ENCODE measurements at places on chromosomes 11 and 22. TPM values are rescaled to one million over a fixed set of nuclear protein-coding genes. Genes with fewer than 3 reads are reported as not detected.

The P2RX6 gene
- not detected for total RNA-seq

The CCS gene
- 37.9 TPM for total RNA-seq

The KRTAP5-11 gene
- total RNA-seq, result not detected

The EFCAB6 gene
- 0.94 TPM for total RNA-seq

The CRYBA4 gene
- not detected for total RNA-seq

The RAD9A gene
- 73.4 TPM for total RNA-seq

The RAPSN gene
- total RNA-seq, result not detected

- no peak for DNase-seq
Measured at GRCh38 chr11:40306938-40307548, 1152.4 kb downstream of the LRRC4C start.

DNA sequence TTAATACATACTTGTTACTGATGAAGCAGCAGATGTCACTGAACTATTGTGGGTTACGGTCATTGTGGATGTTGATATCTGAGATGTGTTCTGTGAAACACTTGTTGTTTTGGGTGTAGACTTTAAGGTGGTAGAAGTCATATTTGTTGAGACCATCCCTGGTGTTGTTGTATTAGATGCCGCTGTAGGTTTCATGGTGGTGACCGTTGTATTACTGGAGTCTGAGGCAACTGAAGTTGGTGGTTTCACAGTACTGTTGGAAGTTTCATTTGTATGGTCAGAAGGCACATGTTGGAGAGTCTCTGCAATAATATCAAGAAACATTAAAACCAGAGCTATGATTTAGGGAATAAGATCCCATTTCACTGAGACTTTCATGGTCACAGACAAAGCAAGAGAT, 50.7 kb downstream of the TMEM123 start:
- no peak for DNase-seq

GRCh38 chr11:111298413-111299100, at the start of gene POU2AF3:
TSS of gene POU2AF3 (plus strand) at chr11:111298546. CDS start at chr11:111298582, 36 bp downstream.
- peak; percentile 50 for DNase-seq

DNA sequence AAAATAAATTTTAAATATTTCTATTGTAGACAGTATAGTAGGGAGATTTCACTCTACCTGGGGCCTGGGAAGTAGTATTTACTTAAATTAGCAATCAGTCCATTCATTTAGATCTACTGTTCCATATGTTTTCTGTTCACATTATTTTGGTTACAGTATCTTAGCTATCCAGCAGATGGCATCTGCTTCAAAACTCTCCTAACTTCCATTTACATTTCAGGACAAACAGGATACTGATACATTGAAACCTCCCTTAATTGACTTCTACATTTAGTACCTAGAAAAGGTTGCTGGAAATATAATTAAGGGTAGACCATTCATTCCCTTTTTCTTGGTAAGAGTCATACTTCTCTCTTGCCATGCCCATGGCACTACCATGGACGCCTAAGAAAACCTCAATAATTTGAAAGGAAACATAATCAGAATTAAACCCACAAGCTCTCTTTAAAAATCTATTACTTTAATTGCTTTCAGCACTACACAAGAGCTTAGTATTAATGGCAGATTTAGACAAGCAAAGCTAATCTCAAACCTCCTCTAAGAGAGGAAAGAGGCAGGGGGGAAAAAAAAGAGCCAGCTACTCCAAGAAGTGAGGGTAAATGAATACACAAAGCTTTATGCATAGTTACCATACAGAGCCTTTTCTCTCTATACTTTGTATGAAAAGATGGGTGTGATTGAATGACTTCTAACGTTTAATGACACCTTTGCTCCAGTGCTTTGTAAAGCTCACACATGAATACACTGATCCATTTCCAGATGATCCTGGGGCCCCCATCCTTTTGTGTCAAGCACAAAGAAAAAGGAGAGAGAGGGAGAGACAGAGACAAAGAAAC, 131.2 kb upstream of the MTMR2 start:
- DNase-seq, result no peak

DNA sequence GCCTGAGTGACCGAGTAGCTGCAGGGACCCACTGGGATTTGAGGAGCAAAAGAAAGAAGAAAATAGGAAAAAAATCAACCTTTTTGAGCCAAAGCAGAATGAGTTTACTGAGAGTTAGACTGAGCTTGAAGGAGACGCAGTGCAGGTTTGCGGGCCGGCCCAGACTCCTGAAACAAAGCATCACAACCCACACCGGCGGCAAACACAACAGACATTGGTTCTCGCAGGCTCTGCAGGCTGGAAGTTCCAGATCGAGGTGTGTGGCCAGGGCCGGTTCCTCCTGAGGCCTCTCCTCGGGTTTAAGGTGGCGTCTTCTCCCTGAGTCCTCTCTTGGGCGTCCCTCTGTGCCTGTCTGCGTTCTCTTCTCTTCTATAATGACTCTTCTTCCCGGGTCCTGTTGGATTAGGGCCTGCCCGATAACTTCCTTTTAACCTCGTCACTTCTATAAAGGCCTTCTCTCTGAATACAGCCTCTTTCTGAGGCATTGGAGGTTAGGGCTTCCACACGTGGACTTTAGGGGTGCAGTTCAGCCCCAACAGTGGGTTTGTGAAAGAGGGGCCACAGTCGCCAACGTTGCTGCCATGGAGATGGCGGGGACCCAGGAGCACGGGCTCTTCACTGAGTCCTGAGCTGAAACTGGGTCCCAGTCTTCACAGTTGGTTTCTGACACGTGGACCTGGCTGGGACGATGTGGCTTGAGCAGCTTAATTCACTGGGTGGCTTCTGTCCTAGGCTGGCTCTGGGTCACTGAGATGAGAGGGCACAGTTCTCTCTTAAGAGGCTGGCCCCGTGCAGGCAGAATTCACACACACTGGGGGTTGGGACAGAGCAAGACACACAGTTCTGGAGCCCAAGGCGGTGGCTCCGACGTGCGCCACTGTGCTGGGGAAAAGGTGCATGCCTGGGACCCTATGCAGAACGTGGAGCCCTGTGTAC, 1047.7 kb downstream of the BRD1 start:
- DNase-seq, result peak; percentile 12

GRCh38 chr11:130904380-130904779, 11.9 kb downstream of the SNX19 start:
- DNase-seq, result no peak

GRCh38 chr11:69696749-69697468, 6.9 kb downstream of the FGF19 start:
- no peak for DNase-seq

DNA sequence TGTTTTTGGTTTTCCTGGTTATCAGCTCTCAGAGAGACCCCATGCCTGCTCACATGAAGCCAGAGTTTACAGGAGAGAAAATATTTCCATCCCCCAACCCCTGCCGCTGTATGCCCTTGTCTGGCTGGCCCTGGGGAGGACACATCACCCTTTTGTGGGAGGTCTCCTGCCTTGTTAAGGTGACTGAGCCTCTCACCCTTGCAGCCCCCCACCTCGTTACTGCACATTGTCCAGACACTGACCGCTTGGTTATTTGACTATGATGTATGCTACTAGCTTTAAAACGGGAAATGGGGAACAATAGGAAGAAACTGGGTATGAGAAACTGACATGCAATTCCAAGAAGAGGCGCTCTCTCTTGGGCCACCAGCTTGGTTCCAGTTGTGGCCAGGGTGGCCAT, 51.1 kb upstream of the RFPL3 start:
- no peak for DNase-seq

DNA sequence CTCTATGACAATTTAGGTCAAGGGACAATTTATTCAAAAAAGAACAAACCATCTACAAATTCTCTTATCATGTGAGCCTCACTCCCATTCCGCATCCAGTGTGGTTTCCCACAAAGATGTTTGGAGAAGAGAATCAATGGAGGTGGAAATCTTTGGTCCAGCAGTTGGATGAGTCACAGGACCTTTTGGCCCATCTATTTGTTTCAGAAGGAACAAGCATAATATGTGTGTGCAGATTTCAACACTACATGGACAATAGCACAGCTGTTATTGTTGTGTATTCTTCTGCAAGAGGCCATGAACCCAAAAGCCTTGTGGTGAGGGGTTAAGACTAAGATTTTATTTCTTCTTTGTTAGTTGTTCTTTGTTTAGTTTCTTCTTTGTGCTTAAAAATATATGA, 61.6 kb downstream of the OR10A6 start:
- no peak for DNase-seq

GRCh38 chr11:16737818-16738192, 642 bp upstream of the C11orf58 start:
- DNase-seq, result no peak

- no peak for DNase-seq
Measured at GRCh38 chr11:68792400-68792966, 41.2 kb upstream of the TESMIN start.

GRCh38 chr11:64334764-64335735, 5.0 kb upstream of the CCDC88B start:
- DNase-seq, result peak; percentile 70

- DNase-seq, result no peak
Measured at GRCh38 chr11:86129740-86130540, 61.1 kb upstream of the PICALM start.
